ENCODE measurements at places on chromosomes 1 and 21. TPM values are rescaled to one million over a fixed set of nuclear protein-coding genes. Genes with fewer than 3 reads are reported as not detected.

Gene GPATCH4
- 29.1 TPM for total RNA-seq

Gene ARL8A
- total RNA-seq = 112 TPM

Gene SIPA1L2
- total RNA-seq = 28.8 TPM

Gene TTC24
- not detected for total RNA-seq

Gene CCDC27
- not detected for total RNA-seq

Gene MYBPH
- total RNA-seq = 0.55 TPM

Gene FAM229A
- total RNA-seq = 4.4 TPM

Gene SHE
- total RNA-seq = 17.7 TPM

Gene CRYBG2
- 7.6 TPM for total RNA-seq

Gene CFHR5
- not detected for total RNA-seq

Gene SLC26A9
- total RNA-seq = 7.6 TPM

Gene MMEL1
- 3.4 TPM for total RNA-seq

Gene CATSPER4
- total RNA-seq = not detected

Gene IBA57
- 13.5 TPM for total RNA-seq

Gene GRHL3
- not detected for total RNA-seq

Gene EXTL1
- total RNA-seq = 1.0 TPM

Gene FOXD2
- 0.34 TPM for total RNA-seq

Gene KRTAP10-3
- not detected for total RNA-seq

Gene ADORA1
- total RNA-seq = 1.6 TPM

Gene KLF17
- 0.29 TPM for total RNA-seq

Gene KRTAP12-4
- not detected for total RNA-seq

Gene AQP10
- total RNA-seq = 0.20 TPM

Gene ADAMTS4
- total RNA-seq = 13.4 TPM

Gene ARMH1
- total RNA-seq = 4.0 TPM

Gene RGS13
- 1.4 TPM for total RNA-seq

Gene ANGPTL7
- total RNA-seq = 0.42 TPM

Measured in left lung (tissue), 14 donors.